ENCODE measurements at places on chromosomes 4 and X. TPM values are rescaled to one million over a fixed set of nuclear protein-coding genes. Genes with fewer than 3 reads are reported as not detected.

The SMAD1 gene
- total RNA-seq, result 8.8 TPM

The PCYT1B gene
- 1.6 TPM for total RNA-seq

The CYLC1 gene
- total RNA-seq, result not detected

The NAAA gene
- 0.80 TPM for total RNA-seq

The PNCK gene
- total RNA-seq, result 0.64 TPM

The MTM1 gene
- total RNA-seq, result 9.5 TPM

The TBC1D8B gene
- total RNA-seq, result 4.2 TPM

The DDX53 gene
- not detected for total RNA-seq

The SULT1B1 gene
- total RNA-seq, result not detected

The RASL11B gene
- total RNA-seq, result 0.32 TPM

The SERPINA7 gene
- total RNA-seq, result not detected

The CD38 gene
- total RNA-seq, result 0.16 TPM
